ENCODE measurements at places on chromosomes 3 and 15. TPM values are rescaled to one million over a fixed set of nuclear protein-coding genes. Genes with fewer than 3 reads are reported as not detected.
A peak's percentile ranks its signal among the peaks of the same experiment; 100 is the strongest.

ANP32A gene
- 138 TPM for total RNA-seq

- peak; percentile 82 for DNase-seq
Observed at GRCh38 chr15:93088981-93089726, at the start of gene RGMA. Gene RGMA, minus strand, starts transcription at chr15:93089211. Its CDS starts 279 bp downstream, at chr15:93088932.

GRCh38 chr3:171652932-171653331 is 157.4 kb downstream of the PLD1 start:
- DNase-seq: no peak

- no peak for DNase-seq
Observed at GRCh38 chr3:32376115-32376514, 15.5 kb upstream of the CMTM7 start.

DNA sequence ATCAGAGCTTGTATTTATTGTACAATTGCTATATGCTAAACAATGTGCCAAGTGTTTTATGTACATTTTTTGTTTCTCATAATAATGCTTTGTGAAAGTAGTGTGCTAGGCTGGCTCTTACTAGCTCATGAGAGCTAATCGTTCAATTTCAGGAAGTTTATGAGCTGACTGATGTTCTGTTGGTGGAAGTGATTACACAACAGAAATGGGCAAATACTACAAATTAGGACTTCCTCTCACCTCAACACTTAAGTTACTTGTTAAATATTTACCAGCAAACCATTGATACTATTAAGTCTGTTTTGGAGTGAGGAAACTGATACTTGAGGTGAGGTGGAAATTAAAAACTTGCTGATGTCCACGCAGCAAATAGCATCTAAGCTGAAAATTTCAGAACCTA is 32.3 kb downstream of the SLC9C1 start:
- no peak for DNase-seq

TNFAIP8L3 gene
- 4.9 TPM for total RNA-seq

GOLGA8J gene
- not detected for total RNA-seq

DISP2 gene
- 5.2 TPM for total RNA-seq

DNA sequence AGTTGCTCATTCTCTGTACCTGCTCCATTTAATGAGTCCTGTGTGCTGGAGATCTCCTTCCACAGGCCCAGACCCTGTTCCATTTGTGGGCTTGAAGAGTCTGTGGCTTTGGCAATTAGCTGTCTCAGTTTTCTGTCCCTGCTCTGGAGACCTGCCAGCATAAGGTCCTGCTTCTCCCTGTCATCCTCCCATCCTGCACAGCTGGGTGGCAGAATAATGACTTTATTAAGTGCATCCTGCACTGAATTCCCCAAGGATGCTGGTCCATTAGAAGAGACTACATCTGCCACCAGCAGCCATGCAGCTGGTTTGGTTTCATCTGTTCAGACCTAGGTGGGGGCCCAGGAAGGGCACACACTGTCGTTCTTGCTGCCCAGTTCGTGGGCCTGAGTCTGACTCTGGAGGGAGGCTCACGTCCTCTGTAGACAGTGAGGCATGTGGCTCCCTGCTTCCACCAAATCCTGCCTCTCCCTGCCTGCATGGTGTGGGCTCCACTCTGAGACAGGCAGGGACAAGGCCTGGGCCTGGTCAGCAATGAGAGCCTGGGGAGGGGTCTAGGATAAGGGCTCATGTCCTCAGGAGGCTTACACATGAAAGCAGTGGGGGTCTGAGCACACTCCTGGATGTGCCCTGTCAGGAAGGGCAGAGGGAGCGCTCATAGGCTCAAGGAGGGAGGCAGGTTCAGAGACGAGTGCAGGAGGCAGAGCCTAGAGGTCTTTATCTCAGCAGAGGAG is 78.4 kb upstream of the PRR23E start:
- DNase-seq: no peak

ADGRG7 gene
- total RNA-seq: not detected

DNA sequence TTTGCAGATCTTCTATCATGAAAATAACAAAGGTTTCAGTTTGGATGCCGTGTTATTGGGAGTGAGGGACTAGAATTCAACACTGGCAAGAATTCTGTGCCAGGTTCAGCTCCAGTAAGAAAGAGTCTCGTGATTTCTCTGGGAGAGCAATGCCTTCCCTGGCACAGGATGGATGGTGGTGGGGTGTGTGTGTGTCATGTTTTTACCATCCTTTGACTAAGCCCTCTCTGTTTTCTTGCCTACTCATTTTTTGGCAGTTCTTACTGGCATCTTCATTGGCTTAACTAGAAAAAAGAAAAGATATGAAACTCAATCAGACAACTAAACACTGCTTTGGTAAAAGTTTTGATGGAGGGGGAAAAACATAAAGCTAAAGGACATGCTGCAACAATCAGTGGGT is 86.6 kb downstream of the FMN1 start:
- DNase-seq: no peak

DNA sequence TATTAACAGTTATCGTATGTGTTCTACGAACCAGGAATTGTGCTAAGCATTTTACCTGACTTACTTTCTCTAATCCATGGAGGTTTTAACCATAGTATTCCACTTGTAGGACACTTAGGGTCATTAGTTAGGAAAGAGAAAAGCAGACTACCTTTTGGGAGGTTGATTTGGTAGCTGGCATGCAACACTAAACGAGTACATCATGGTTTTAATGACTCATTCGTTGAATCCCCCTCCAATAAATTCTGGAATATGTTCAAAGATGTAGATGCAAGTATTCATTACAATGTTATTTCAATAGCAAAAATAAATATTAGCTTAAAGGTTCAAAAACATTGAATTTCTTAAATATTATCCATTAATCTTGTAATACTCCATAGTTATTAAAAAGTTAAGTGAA is 162.5 kb downstream of the FMN1 start:
- no peak for DNase-seq

SHQ1 gene
- total RNA-seq: 17.0 TPM

DNA sequence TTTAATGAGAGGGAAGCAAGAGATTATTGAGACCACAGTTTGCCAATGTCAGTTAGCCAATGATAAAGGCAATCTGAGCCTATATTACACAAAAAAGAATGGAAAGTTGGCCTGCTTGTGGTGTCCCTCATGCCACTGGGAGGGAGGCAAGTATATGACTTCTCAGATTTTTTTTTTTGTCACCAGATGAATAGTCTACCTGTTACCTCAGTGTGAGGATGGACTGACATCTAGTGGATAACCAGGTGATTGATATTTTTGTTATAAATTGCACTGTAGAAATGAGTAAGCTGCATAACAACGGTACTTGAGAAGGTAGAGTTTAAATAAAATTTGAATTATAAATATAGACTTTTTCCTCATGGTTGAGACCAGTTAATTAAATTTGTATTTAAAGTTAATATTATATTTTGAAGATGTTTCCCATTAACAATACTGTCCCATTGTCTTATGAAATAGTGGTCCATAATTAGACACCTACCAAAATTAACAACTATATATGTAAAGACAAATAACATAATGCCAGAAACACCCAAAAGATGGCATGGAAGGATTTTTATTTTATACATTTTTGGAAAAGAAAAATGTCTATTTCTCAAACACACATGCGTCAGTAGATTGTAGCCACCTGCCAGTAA is 237.8 kb upstream of the GADL1 start:
- DNase-seq: no peak

DNA sequence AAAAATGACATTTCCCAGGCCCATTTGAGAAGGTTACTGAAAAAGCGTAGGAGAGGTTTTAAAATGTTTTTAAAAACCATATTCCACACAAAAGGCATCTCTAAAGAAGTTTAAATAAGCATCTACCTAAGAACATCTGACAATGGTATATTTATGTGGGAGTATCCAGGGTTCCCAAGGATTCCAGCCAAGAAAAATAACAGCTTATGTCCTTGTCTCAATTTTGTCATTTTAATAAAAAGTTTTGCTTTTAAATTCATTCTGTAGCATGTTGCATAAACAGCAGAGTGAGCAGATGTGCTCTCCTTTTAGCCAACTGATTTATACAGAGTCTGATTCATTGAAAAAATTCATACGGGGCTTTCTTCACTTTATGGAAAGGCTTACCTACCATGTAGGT is 129.9 kb downstream of the LRRC3B start:
- no peak for DNase-seq

GRCh38 chr15:88741671-88742070 is 61.6 kb upstream of the ACAN start:
- DNase-seq: no peak

DNA sequence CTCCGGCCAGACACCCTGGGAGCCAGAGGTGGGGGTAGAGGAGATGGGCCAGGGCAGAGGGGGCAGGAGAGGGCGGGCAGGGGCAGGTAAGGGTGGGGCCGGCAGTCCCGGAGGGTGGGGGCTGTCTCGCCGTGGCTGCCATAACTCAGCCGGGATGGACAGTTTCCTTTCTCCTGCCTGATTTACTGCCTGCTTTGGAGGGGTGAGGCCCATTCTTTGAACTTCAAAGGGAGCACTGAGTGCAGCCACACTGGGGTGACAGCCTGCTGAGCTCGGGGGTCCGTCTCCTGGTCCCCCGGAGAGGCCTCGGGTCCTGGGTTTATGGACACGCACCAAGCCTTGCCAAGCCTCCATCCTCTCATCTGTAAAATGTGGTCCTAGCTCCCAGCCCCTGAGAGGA is 135.4 kb downstream of the FBLN2 start:
- DNase-seq: no peak

DNA sequence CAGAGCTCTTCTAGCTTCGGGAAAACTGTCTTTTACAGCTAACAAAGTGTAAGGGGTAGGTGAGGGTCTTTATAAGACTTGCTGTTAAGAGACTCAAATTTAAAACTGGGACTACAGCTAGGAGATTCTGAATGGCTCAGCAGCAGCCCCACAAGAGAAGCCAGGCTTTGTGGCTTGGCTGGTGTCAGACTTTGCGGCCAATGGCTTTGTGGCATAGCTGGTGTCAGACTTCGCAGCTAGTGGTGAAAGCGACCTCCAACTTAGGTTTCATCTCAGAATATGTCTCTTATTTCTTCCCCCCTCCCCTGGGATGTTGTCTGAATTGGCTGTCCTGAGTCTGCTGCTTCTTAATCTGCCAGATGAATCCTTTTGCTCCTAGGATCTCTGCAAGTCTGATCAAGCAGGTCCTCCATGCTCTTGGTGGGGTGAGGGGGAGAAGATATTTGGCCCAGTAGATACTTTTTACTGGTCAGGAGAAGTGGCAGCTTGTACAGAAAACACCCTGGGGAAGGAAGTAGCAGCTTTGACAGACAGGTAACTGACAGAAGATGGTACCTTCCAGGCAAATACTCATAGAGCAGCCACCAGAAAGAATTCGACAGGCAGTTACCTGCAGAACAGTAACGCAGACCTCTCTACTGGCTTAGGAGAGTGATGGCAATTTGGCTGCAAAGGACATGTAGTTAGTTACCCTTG is 8.4 kb downstream of the BOC start:
- DNase-seq: no peak

DNA sequence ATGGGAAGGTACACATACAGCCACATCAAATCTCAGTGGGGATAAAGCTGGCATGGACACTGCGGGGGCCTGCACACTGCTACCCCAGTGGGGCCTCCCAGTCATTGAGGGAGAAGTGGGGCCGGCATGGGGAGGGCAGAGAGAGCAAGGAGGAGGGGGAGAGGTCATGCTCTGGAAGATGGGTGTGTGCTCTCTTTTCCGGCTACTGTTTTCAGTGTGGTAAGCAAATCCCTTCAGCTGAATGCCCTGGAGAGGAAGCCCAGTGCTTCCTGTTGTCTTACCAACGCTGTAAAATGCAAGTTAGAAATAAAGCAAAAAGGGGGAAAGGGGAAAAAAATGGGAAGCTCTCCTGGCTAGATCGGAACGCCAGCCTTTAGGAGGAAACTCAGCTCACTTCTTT is 30.8 kb downstream of the NRROS start:
- DNase-seq: no peak

DNA sequence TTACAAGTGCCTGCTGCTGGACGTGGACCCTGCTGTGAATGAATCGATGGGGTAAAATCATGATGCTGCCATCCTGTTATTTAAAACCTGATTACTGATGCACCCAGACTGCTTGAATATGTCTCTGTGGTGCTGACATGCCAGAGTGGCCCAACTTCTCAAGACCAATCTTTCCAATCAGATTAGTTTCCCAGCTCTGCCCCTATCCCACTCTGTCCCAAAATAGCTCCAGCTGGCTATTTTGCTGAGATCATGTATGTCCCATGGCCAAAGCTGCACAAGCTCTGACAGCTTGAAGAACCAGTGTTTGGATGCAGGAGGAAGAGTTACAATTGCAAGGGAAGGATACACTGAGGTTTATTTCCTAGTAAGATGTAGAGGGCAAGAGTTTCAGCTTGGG is 153.6 kb downstream of the TMEM108 start:
- DNase-seq: no peak

TMCO5A gene
- not detected for total RNA-seq

DNA sequence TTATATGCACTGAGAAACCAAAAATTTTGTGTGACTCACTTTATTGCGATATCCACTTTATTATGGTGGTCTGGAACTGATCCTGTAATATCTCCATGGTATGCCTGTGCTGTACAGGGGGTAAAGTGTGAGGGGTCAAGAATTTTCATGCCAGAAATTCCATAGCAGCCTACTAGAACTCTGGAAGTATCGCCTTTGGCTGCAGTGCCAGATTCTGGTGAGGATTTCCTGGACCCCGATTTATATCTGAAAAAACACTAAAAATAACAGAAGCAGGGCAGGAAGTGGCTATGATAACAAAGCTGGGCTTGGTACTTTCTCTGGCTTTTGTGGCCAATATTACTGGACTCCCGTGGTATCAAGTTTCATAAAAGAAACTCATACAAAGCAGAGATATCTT is 36.4 kb downstream of the CCDC80 start:
- no peak for DNase-seq

DNA sequence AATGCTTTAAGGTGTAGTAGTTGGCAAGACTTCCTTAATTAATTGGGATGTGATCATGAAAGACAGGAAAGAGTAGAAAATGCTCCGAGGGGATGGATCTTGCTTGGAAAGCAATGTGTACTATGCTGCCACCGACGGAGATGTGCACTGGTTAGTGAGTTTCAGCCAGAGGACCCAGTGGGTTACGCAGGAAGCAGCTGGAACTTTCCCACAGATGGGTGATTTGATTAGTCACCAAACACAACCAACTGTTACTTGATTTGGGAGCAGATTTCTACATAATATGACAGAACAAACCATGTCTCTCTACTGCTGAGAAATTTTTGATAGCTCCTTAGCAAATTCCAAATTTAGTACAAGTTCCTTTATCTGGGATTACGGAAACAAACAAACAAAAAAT is 245.4 kb upstream of the MCTP2 start:
- no peak for DNase-seq

LRRIQ4 gene
- not detected for total RNA-seq

DNA sequence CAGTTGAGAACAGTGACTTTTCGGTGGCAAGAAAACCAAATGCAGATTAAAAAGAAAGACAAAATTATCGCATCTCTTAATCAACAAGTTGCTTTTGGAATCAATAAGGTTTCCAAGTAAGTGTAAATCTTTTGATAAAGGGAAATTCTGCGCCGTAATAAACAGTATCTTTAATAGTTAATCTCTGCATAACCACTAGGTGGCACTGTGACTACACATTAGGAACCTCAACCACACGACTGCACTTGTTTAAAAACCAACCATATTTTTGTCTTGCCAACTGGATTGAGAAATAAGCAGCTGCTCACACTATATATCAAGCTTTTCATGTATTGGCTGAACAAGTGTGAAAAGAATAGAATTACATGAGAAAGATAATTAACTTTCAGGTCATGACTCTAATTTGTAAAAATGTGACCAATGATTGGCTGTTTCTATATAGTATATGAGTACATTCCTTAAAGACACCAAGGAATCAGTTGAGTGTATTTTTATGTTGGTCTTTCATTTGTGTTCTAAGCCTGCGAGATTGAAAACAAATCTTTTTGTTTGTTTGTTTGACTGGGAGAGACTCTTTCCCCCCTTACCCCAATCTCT is 72.7 kb downstream of the DZIP3 start:
- no peak for DNase-seq

- no peak for DNase-seq
Observed at GRCh38 chr3:20056725-20057611, 16.7 kb downstream of the KAT2B start.

P2RY14 gene
- 4.4 TPM for total RNA-seq

Data from left ventricle myocardium superior (tissue), 1 donor.